ENCODE measurements at places on chromosomes 16 and 17. TPM values are rescaled to one million over a fixed set of nuclear protein-coding genes. Genes with fewer than 3 reads are reported as not detected.

Gene ULK2
- 212 TPM for total RNA-seq

Gene KRT27
- not detected for total RNA-seq

Gene CTDNEP1
- 26.5 TPM for total RNA-seq

Gene KRTAP4-3
- total RNA-seq, result not detected

Gene MMP2
- total RNA-seq, result 9.4 TPM

Data from occipital lobe (tissue), 3 donors.